ENCODE measurements at places on chromosomes 11 and 22. TPM values are rescaled to one million over a fixed set of nuclear protein-coding genes. Genes with fewer than 3 reads are reported as not detected.
A peak's percentile ranks its signal among the peaks of the same experiment; 100 is the strongest.

HPS5 gene
- 9.3 TPM for total RNA-seq

KCNE3 gene
- 0.08 TPM for total RNA-seq

ABCG4 gene
- total RNA-seq, result 0.08 TPM

ZNF215 gene
- 1.1 TPM for total RNA-seq

MUC5AC gene
- total RNA-seq, result not detected

HEPHL1 gene
- total RNA-seq, result not detected

APOC3 gene
- not detected for total RNA-seq

SCGB1D2 gene
- not detected for total RNA-seq

RFPL3 gene
- not detected for total RNA-seq

MSANTD2 gene
- total RNA-seq, result 5.1 TPM

HEPACAM gene
- not detected for total RNA-seq

XKR3 gene
- total RNA-seq, result not detected

CCDC15 gene
- 0.89 TPM for total RNA-seq

- DNase-seq, result no peak
Measured at GRCh38 chr22:42969348-42969975, 45.5 kb downstream of the PACSIN2 start.

DNA sequence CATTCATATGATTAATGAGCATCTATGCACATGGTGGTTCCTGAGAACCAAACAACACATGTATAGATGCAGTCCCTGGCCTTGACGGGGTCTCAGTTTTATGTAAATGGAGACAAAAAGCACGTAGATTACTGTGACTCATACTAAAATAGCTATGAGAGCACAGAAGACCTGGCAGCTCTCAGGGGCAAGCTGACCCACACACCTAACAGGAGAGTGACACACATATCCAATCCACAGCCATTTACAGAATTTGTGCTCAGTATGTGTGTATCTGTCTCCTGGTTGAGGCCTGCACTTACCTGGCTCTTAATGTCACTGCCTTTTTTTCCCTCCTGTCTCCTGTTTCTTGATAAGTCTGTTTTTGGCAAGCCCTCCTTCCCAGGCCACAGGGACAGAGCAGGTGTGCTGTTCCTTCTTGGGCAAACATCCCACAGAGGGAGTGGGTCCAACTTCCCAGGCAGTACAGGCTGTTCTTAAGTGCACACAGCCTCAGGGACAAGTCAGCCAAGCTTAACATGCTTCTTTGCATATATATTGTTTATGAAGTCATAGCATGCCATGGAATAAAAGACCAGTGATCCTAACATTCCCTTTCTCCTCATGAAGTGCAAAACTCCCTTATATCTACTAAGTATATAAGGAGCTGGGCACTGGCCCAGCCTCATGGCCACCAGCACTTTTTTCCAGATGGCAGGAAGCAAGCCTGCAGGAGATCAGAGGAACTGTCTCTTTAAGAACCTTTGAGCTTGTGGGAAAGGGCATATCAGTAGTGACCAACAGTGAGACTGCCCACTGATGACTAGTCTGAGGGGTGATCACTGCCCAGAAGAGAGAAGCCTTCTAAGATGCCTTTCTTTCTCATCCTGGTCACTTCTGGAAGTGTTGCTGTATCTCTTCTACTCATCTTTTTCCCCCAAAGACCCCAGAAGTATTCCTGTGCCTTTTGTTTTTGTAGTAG, 124.7 kb upstream of the CCDC90B start:
- DNase-seq, result no peak

GRCh38 chr22:49079743-49080500, 747.8 kb downstream of the BRD1 start:
- no peak for DNase-seq

- DNase-seq, result peak; percentile 37
Measured at GRCh38 chr11:107689317-107690202, 22.3 kb downstream of the SLN start.

GRCh38 chr11:47257177-47257516, 649 bp upstream of the NR1H3 start:
- no peak for DNase-seq

GRCh38 chr22:28250036-28250695, 331.1 kb upstream of the PITPNB start:
- no peak for DNase-seq

DNA sequence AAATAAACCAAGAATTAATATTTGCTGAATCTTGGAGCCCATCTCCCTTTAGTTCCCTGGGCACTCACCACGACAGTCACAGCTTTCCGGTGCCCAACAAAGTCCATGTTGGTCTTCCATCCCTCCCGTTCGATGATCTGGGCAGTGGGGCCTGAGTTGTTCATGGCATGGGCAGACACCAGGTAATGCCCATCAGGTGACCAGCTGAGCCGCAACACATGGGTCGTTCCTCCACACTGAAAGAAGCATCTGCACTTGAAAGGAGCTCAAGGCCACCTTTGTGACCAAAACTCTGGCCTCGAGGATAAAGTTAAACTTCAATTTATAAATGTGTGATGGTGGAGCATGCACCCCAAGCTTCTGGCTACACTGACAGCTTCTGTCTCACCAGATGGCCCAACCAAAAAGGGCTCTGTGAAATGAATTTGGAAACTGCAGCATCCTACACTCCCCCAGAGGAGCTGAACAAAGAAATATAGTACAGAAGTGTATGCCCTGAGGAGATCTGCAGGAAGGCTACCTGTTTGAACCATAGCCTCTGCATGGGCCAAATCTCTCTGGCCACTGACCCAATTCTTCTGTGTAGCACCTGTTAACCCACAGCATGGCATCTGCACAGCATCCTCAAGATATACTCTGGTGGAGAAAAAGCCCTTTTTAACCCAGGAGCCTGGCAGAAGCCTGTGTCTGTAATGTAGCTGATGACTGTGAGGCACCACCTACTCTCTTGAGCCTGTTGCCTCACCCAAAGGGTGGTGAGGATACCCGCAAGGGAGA, 37.1 kb downstream of the HIRA start:
- no peak for DNase-seq

DNA sequence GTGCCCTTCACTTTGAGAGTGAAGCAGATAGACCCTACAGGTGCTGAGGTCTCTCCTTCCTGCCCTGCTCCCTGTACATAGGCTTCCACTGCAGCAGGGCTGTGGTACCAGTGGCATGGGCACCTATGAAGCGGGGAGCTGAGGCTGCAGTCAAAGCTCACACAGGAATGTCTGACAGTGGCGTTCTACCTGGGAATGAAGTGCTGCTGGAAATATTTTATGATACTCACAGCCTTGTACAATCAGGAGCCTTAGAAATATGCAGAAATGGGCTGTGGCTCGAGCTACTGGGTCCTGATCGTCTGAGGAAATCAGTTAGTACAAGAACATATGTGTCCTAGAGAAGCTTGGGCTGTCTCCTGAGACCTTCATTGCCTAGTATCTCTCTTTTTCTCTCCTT, 24.8 kb downstream of the MRPL16 start:
- DNase-seq, result no peak

DNA sequence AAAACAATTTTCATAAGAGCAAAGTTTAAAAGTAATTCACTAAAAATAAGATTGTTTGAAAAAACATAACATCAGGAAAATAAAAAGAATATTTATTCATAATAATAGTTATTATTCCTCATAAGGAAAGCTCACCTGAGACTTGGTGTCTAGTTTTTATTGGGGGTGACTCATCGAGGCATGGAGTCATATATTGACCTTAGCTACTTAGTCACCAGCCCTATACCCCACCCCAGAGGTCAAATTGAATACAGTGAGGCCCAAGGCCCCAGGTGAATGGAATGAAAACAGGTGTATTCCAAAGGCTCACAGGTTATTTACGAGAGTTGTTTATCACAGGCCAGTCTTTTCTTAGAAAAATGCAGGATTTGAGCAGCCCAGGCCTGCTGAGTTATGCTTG, 36.9 kb downstream of the CNTF start:
- DNase-seq, result no peak

GRCh38 chr11:7520981-7521487, 7.2 kb downstream of the PPFIBP2 start:
- no peak for DNase-seq

- no peak for DNase-seq
Measured at GRCh38 chr11:113673550-113674396, 32.3 kb downstream of the TMPRSS5 start.

- no peak for DNase-seq
Measured at GRCh38 chr11:132914600-132914999, 617.7 kb downstream of the OPCML start.

GRCh38 chr11:12116425-12117032, 6.1 kb downstream of the MICAL2 start:
- DNase-seq, result no peak

DNA sequence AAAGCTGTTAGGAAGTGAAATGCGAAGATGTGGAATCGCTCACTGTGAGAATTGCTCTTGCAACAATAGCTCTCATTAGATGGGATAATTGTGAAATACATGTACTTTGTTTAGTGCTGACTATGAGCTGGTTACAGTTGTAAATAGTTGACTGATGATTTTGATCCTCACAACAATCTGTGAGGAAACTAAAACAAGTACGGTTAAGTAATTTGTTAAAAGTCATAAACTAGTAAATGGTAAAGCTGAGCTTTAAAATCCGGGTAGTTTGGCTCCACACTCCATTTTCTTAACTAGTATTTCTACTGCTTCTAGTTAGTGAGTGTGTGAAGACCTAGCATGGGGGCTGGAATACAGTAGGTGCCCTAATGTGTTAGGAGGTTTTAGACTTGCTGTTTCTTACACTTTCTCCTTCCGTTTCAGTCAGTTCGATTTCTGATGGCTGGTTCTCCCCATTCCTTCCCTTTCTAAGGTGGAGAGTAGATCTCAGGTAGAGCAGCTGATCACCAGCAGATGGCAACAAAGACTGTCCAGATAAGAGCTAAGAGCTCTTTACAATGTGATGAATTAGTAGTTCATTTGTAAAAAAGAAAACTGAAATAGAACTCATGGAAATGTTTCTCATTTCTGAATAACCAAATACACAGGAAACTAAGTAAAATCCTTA, 16.3 kb upstream of the CYP2R1 start:
- DNase-seq, result peak; percentile 72

DNA sequence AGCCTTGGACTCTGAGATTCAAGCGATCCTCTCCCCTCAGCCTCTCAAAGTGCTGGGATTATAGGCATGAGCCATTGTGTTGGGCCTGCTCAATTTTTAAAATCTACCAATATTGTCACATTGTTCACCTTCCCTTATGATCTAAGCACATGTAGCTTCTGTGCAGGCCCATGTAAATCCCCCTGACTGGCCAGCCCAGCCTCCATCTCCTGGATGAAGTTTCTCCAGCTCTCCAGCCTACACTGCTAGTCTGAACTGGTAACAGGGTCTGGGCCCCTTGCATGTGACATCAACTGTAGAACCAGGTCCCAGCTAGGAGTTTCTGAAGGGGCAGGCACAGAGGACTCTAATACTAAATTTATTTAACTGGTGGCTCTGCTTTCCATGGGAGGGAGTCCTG, 32.8 kb upstream of the YPEL1 start:
- no peak for DNase-seq

DNA sequence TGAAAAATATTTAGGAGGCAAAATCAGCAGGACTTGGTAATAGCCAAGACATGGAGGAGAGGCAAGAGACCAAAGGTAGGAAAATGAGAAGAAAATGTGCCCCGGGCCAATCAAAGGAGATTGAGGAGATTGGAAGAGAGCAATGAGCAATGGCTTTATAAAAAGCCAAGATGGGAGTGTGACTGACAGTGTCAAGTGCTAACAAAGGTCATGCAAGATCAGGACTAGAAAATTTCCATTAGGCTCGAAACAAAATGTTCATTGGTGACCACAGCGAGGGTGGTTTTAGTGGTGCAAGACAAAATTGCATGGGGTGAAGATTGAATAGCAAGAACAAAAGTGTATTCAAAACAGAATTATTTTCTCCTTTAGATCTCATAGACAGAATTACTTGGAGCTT, 45.2 kb upstream of the TBCEL start:
- DNase-seq, result no peak

DNA sequence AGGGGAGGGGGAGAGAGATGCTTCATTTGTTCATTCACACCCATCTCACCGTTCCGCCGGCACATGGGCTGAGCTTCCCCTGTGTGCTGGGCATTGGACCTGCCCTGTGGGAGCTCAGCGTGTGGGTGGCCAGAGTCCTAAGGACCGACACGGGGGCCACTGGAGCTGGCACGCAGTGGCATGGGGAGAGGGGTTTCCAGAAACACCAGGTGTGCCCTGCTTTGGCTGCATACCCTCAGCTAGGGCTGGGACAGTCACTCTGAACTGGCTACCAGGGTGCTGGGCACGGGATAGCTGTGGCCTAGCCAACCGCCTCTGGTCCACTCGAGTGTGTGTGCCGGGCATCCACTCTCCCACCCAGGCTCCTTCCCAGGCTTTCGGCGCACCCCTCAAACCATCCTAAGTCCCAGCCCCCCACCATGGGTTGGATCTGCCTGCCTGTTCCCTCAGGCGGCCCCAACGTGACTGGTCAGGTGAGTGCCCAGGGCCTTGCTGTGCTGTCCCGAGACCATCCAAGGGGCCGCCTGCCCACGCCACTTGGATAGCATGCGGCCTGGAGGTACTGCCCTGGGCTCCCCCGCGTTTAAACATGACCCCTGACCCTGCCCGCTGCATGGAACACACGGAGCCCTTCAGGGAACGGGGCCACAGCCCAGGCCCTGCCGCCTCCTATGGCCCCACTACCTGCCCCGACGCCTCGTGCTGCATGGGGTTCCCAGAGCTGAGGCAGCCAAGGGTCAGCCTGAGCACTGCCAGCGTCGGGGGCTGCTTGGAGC, 51.6 kb upstream of the LINC01488 start:
- DNase-seq, result no peak

GRCh38 chr22:43543522-43544288, 131.9 kb downstream of the MPPED1 start:
- DNase-seq, result no peak

GRCh38 chr11:18193010-18193409, 20.4 kb downstream of the MRGPRX4 start:
- no peak for DNase-seq

- DNase-seq, result no peak
Measured at GRCh38 chr22:17998913-17999312, 25.4 kb downstream of the MICAL3 start.

DNA sequence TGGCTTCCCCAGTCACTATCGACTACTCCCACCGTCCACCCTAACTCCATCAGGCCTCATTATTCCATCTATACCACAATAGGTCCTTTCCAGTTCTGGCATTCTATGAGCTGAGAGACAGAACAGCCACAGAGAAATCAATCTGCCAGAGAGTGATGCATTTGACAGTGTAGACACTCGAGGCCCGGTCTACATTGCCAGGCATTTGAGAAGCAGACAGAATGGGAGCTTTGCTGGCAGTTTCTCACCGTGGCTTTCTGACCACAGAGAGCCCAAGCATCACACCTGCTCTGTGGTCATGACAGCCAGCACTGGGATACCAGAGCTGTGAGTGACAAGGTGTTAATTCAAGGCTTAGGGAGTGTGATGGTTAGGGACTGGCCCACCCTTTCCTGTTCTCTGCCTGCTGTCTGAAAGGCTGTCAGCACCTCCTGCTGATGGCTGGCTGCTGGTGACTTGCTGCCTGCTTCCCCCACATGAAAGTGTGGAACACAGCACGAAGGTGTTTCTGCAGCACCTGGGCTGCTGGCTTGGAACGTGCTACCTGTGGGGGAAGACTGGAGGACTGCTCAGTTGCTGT, 137.8 kb downstream of the KIRREL3 start:
- DNase-seq, result no peak

GRCh38 chr22:23840026-23840425, 1.2 kb upstream of the DERL3 start:
- no peak for DNase-seq

All from CD4-positive, alpha-beta T cell (primary cell).